ENCODE measurements at places on chromosomes 12 and 14.

GRCh38 chr12:10354502-10354901 is 35.3 kb downstream of the KLRK1 start:
- no peak for DNase-seq

- no peak for DNase-seq
Measured at GRCh38 chr14:59252772-59253500, 64.5 kb downstream of the DAAM1 start.

DNA sequence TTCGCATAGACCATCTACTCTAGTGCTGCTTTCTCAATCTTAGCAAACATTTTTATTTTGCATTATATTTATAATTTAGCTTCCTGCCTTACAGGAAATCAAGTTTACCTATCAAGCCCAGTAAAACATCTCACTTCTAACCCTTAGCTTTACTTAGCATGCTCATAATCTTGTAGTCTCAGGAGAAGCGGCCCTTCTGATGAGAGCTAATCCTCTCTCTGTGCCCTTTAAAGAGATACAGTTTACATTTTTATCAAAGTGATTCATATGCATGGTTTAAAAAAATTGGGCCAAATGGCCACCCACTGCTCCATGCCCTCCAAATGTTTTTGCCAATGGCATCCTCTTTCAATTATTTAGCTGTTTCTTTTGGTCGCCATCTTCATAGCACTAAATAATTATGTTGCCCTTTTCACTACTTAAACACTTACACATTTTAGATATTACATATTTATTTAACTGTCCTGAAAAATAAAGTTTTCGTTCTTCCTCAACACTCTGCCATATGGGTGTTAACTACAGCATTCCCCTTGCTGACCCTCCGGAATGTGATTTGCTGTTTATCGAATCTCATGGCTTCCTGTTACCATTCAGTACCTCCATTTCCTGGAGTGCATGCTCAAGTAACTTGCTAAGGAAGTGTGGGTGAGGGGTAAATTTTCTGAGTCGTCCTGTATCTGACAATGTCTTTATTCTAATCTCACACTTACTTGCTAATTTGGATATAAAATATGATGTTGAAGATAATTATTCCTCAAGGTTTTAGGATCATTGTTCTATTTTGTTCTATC is 29.3 kb downstream of the YLPM1 start:
- DNase-seq = no peak

- DNase-seq = no peak
Measured at GRCh38 chr12:52331833-52332232, 10.6 kb upstream of the KRT83 start.

- DNase-seq = no peak
Measured at GRCh38 chr12:7151532-7151931, 21.4 kb downstream of the CLSTN3 start.

DNA sequence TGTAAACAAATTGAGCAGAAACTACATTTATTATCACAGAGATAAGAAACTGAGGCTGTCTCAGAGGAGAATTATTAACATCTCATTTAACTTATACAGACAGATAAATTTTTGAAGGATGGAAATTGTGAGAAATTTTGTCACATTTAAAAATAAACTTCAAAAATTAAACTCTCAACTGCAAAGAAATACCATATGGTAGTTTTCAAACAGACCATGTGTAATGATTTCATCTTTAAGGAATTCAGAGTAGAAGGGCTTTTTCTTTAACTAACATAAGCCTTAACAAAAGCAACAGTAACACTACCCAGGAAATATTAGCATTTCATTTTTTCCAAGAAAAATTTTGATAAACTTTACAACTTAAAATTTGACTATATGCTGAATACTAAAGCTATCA is 26.6 kb downstream of the NUP37 start:
- no peak for DNase-seq

DNA sequence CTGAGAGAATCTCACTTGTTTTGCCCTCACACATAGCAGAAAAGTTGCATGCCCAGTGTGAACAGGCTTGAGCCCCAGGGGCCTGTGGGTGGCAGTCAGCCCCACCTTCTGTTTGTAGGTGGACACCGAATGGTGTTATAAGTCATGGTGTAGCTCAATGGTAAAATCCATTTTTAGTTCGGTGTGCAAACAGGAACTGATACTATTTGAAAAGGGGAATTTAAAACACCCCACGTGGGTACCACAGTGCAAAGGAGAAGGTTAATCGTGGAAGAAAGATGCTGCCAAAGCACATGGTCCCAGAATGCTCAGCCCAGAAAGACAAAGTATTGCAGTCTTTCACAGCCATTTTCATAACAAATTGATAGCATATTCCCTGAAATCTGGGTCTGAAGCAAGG is 71.8 kb upstream of the GZMB start:
- no peak for DNase-seq

DNA sequence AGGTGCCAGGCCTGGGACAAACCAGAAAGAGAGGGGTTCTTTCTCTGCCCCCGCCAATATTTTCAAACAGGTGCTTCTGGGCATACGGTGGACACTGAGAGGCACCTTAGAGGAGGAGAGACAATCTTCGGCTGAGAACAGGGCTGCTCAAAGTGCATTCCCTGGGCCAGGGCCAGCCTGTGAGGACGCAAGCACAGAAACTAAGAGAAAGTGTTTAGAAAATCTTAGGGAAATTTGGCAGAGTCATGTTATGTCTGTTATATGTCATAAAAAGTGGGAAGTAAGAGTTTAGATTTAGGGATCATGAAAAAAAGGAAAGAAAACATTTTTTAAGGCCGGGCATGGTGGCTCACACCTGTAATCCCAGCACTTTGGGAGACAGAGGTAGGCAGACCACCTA is 83.7 kb downstream of the VWF start:
- no peak for DNase-seq

DNA sequence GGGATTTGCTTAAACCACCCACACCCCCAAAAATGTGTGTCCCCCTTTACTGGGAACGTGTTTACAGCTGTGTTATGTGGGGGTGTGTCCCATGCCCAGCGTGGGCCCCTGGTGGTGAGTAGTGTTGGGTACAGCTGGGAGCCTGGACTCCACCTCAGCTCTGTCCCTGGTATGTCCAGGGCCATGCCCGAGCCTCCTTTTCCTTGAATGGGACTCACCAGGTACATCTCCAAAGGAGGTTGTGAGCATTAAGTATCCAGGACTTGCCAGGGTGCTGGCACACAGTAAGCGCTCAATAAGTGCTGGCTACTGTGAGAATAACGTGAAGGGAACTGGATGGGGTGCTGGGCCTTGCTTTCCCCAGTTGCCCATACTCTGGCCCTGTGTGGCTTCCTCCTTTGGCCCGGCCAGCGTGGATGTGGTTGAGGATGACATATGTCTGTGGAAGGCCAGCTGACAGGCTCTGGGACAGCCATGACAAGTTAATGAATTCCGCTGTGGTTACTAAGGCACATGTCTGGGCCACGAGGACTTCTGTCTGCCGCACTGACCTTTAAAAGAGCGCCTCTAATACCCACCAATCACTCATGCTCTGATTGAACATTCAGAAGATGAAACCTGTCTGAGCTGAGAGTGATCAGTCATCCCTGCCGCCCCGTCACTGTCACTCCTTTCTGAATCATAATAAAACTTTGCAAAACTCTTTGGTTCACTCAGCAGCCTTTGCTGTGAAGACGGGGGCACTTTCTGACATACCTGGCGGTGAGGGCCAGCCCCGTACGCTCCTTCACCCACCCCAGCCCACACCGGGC is 74.7 kb downstream of the DIO3 start:
- DNase-seq = no peak

DNA sequence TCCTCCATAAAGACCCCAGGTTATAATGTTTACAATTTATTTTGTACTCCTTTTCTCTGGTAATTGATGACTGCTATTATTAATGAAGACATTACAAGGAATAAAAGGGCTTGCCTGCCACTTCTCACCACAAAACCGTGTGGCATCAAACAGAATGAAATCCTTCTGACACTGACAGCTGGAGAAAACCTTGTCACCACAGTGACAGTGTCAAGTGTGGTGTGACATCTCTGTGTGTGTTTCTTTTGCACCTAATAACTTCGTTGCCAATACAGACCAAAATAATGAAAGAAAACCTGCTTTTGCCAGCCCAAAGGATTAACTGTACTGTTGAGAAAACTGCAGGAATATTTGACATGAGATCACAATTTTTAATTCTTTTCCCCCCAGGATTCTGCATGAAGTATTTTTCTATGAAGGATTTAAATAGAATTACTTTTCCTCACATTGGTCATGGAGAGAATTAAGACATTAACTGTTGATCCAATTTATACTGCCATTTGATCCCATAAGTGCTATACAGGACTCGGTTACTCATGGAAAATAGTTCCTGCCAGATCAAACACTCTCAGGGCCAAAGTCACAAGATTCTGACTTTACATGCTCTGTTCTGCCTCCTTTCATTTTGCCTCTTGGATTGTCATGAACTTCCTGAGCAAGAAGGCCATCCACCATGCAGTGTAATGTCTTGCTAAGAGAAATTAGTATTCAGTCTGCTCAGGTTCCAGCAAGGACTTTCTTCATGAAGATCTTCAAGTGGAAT is 60.4 kb upstream of the IFNG-AS1 start:
- DNase-seq = no peak

DNA sequence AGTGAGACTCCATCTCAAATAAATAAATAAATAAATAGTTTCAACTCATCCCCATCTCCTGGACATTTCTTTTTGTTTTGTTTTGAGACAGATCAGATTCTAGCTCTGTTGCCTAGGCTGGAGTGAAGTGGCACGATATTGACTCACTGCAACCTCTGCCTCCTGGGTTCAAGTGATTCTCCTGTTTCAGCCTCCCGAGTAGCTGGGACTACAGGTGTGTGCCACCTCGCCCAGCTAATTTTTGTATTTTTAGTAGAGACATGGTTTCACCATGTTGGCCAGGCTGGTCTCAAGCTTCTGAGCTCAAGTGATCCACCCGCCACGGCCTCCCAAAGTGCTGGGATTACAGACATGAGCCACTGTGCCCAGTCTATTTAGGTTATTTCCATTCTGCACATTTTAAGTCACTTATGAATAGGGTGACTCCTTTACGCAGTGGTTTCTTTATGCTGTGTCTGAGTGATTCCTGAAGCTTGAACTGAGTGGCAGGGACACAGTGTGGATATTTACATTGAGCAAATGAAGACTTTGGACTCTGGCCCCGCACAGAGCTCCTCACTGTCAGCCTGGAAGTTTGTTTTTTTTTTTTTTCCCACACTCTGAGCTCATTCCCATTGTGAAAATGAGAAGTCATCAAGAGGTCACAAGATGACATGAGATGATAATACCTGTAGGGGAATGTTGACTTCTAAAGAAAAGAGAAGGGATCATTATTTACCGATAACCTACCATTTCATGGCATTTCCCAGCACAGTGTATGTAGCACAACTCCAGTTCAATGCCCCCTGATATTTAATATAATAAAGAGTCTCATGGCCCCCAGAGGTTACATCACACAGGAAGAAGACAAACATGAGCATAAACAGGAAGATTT is 72.6 kb downstream of the TBX3 start:
- no peak for DNase-seq
